ENCODE measurements at places on chromosomes 1 and 21.

- DNase-seq, result no peak
Measured at GRCh38 chr1:228401782-228402640, 4.6 kb downstream of the TRIM11 start.

GRCh38 chr1:214864896-214865688, 217.4 kb upstream of the KCNK2 start:
- no peak for DNase-seq

DNA sequence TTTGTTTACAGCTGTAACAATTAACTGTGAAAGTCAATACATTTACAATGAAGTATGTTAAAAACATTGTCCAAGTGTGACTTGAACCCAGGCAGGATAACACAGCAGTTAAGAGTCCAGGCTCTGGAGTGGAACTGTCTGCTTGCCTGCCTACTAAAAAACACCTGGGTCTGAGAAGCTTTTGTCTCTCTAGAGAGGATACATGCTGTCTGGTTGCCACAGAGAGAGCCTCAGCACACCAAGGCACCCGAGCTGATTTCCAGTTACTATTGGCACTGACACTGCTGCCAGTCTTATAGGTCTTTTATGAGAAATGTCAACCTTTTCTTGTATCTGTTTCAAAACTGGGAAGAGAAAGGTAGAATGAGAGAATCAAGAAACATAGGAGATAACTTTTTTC, 20.2 kb upstream of the RALGPS2 start:
- DNase-seq, result no peak

GRCh38 chr1:205064301-205064700, 20.0 kb downstream of the TMEM81 start:
- no peak for DNase-seq

DNA sequence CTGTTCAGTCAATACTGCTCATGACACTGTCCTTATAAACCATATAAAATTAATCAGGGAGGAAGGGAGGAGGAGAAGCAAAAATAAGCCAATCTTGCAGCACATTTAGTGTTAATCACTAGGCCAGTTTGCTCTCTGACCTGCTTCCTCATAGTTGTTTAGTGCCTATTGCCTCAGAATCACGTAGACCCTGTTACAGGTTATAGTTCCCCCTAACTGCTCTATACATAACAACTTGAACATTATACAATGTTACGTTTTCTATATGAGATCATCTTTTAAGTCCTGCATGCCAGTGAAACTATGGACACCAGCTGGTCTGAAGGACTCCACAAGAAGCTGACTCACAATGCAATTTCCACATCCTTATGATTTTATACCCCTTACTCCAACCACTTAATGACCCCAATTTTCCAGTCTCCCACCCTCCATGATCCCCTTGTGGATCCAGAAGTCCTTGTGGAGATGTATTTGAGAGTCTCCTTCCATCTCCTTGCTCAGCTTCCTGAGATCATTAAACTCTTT, 34.9 kb upstream of the TACSTD2 start:
- DNase-seq, result no peak

GRCh38 chr1:25349606-25350005, 11.5 kb downstream of the TMEM50A start:
- no peak for DNase-seq

- no peak for DNase-seq
Measured at GRCh38 chr1:240194120-240194519, 102.4 kb downstream of the FMN2 start.

DNA sequence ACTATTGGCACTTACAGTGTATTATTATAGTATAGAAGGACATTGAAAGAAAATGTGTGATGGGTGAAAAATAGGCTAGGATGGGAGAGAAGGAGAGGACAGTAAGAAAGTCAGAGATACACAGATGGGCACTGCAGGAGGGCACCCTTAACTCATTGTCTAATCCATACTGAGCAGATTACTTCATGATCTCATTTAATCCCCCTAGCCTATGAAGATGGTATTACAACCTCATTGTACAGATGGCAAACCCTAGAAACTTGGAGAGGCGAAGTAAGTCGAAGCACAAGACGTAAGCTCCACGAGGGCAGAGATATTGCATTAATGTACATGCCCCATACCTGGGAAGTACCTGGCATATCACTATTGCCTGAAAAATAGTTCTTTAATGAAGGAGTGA, 346.9 kb upstream of the DAB1 start:
- no peak for DNase-seq

- DNase-seq, result no peak
Measured at GRCh38 chr1:154729577-154729976, 121.6 kb upstream of the ADAR start.

Measured in activated CD4-positive, CD25-positive, alpha-beta regulatory T cell (primary cell).